ENCODE measurements at places on chromosomes 11 and 22.

- DNase-seq: no peak
Measured at GRCh38 chr11:95569207-95569606, 220.4 kb downstream of the FAM76B start.

GRCh38 chr22:47356511-47357011 lies 594.1 kb downstream of the TBC1D22A start:
- DNase-seq: no peak

- peak; percentile 99 for DNase-seq
Measured at GRCh38 chr11:73307323-73308002, 613 bp upstream of the ARHGEF17 start.

DNA sequence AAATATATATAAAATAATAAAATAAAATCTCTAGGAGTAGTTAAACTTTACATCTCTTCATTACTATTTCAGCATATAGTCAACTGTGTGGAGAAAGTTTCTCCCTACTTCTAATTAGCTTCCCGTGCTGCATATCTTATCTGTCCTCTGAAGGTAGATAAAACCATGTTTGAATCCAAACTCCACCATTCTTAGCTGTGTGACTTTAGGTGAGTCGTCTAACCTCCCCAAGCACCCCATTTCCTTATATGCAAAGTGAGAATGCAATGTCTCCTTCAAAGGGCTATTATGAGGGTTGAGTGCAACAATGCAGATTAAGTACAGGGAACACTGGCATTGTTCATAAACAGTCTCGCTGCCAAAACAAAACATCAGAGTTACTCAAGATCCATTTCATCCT lies 80.8 kb upstream of the DRD2 start:
- DNase-seq: no peak

- no peak for DNase-seq
Measured at GRCh38 chr11:44748606-44749005, 21.8 kb downstream of the TSPAN18 start.

DNA sequence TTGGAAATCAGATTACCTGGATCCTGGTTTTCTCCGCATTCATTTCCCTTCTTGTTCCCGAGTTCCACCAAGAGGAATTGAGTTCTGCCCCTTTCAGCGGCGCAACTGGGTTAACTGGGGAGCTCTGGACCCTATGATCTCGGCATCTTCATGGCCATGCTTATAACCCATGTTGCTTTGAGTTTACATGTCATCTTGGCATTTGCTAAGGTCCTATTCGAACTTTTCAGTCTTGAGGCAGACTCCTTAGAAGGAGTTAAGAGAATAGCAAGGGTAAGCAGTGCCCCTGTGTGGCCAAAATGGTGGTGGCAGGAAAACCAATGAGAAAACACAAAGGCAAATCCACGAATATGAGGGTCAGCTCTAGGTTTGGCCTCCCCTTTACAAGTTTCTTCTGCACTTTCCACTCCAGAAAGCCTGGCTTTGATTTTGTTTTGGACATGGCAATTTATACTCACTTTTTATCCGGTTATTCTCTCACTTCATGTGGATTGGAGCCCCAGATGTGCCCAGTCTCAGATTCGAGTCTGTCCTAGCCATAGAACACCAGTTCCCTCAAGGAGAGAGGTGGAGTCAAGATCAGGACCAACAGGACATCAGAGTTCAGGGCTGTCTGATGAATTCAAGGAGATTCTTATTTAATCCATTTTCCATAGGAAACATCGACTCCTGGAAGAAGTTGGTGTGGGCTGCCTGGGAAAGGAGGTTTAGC lies 55.3 kb upstream of the FBXO3 start:
- DNase-seq: peak; percentile 86

DNA sequence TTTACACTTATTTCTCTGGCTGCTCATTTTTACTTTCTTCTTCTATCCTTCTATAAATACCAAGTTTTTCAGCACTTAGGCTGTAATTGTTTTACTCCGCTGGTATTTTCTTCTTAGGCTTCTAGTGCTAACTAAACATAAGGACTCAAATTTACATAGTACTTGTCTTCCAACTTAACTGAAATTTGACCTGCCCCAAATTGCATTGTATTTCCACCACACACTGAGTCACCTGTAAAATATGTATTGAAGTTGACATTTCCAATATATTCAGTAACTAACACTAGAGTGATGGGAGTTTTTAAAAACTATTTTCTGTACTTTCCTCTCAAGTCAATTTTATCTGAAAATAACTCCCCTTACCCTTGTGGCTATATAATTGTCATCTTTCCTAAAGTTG lies 1794.1 kb upstream of the RAG2 start:
- no peak for DNase-seq

DNA sequence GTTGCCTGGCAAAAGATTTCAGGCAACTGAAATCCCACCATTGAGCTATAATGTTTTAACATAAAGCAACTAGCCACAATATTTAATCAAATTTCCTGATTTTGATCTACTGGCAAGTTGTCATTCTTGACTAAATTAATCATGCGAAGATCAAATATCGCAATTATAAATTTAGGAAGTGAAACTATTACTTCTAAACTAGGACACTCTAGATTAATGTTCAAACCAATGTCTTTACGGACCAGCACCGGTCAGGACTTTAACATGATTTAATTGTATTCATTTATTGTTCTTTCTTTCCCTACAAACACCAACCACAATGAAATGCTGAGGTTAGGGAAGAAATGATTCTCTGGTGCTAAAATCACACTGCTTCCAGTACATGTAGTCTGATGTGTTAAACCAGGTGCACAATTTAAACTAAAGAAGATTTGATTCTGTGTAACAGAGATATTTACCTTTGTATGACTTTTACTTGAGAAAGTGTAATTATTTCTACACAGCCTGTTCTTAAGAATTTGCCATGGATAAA lies 14.9 kb downstream of the GAS2 start:
- no peak for DNase-seq

DNA sequence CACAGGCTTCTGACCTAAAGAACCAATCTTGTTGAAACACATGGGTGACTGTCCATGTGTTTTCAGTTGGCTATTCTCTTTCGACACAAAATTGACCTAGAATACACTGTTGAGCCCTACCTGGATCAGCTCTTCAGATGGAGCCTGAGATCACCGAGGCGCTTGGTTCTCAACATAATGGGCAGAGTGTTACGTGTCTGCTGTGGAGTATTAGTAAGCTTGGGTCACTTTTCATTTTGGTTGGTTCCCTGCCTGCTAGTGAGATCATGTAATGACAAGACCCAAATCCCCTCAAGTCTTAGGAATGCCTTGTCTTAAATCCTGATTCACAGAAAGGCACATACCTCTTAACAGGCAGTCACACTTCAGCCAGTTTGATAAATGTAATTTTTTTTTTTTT lies 8.7 kb downstream of the MED19 start:
- DNase-seq: peak; percentile 14

GRCh38 chr11:47152126-47152952 lies 24.3 kb downstream of the ARFGAP2 start:
- no peak for DNase-seq

DNA sequence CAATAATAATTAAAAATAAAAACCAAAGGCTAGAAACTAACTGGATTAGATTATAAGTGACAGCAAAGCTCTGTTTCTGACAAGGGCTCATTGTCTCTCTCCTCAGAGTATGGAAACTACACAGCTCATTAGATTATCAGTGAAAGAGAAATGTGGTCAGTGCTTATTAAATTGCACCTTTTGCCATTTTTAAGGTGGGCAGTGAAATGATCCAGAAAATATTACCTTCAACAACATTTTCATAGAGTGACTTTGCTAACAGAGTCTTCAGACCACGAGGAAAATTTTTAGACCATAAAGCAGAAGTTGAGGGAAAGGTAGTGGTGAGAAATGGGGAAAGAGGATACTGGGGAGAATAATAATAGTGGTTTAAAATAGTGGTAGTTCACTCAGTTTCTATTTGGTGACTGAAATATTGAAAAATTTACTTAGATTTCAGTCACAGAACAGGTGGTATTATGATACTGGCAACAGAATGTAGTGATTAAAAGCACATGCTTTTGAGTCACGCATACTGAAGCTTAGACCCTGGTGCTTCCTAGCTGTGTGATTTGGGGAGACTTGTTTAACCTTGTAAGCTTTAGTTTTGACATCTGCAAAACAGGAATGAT lies 684.0 kb upstream of the CCDC90B start:
- DNase-seq: no peak

DNA sequence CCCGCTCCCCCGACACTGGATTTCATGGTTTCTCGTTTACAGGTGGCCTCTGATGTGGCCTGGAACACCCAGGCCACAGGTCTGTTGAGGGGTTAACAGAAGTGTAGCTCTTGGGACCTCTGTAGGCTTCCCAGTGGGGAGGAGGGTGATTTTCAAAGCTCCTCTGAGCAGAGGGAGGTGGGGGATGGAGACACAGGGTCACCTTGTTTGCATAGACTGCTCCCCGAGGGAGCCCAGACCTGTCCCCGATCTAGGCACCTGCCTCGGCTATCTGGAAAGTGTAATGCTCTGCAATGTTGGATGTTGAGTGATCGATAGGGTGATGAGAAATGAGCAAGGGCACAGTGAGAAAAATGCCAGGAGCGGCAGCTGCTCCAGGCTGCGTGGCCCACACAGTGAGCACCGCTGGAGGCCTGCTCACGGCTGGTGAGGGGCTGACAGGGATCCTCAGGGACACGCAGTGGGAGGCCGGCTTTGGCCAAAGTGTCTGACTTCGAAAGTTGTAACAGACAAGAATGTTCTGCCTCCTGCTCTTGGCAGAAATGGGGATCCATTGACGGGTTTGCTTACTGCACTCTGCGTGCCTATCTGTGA lies 594.1 kb downstream of the BRD1 start:
- no peak for DNase-seq

DNA sequence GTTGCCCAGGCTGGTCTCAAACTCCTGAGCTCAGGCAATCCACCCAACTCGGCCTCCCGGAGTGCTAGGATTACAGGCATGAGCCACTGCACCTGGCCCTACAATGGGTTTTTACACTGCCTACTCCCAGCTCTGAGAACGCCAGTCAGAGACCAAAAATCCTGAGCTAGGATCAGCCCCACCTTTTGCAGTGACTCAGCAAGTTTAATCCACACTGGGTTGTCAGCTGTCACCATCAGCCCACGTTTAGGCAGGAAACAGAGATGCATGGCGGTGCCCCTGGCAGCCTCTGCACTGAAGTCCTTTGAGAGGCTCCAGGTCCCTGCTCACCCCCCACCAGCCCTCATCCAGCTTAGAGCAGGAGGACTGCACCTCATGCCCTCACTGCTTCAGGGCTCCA lies 117.6 kb downstream of the ARHGAP8 start:
- DNase-seq: peak; percentile 64

- peak; percentile 77 for DNase-seq
Measured at GRCh38 chr11:45580399-45580798, 85.0 kb downstream of the CHST1 start.

- DNase-seq: no peak
Measured at GRCh38 chr11:64119700-64120099, 46.2 kb downstream of the MACROD1 start.

DNA sequence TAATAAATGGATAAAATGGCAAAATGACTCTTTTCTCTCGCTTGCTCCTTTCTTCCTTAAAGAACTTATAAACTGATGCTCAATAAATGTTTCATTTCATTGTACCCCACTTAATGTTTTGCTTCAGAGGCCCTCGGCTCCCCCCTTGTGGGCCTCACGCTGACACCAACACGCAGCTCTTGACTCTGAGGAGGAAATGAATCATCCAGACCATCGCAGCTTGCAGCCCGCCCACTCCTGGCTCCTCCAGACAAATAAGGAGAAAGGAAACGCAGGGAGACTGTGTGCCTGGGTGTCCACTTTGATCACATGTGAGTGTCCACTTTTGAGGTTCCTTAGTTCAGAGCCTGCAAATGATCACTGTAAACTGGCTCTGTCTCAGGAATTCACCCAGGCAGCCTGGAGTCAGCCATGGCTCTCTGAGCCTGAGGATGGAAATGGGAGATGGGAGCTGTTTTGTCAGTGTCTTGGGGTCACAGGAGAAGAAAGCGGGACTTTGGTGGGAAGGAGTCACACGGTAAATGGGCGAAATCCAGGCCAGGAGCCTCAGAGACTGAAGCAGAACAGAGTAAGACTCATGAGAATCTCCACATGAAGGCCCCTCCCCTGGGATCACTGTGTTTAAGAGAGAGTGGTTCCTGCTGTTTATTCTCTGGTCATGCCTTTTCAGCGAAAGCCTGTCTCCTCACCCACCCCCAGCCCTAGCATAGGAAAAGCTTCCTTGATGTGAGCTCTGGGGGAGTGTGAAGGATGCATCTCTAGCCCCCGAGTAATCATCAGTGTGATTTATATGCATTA lies 96.5 kb downstream of the CWC15 start:
- DNase-seq: peak; percentile 95

DNA sequence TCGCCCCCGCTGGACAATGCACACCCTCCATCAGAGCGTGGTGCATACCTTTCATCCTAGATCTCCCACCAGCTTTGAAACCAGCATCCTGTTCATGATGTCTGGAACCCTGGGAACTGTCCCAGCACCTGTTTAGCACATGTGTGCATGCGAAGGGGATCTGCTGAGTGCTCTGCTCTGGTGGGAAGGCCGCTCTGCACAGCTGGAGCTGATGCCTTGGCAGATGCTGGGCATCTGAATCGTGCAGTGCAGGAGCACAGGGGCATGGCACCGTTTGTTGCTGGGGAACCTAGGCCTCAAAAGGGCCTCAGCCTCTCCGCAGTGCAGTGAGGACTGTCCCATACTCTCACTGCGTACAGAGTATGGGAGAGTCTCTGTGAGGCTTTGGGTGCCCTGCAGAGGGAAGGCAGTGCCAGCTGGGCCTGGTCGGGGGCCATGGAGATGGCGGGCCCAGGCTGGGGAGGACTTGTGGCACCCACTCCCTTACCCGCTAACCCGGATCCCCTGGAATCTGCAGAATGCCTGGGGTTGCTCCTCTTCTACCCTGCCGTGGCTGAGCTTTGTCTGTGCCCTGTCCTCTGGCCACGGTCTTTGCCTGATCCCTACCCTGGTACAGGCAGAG lies 72.9 kb upstream of the ATXN10 start:
- no peak for DNase-seq

- DNase-seq: no peak
Measured at GRCh38 chr11:16779436-16779835, 41.0 kb downstream of the C11orf58 start.

GRCh38 chr22:35426801-35427140 lies 26.8 kb downstream of the MCM5 start:
- DNase-seq: no peak

DNA sequence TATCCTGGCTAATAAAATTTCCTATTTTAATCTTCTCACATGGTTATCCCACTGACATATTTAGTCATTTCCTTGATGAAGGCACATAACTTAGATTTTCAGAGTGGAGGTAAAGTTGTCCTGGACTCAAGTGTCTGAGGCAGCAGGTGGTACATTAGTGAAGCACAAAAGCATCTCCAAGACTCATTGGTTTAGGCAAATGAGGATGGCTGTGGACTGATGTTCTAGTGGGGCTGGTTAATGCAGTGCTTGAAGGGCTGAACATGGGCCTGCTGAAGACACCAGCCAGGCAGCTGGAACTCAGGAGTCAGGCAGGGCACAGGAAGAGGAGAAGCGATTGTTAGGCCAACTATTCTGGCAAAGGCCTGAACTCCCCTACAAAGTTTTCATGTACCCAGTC lies 76.3 kb upstream of the SESN3 start:
- no peak for DNase-seq

- DNase-seq: no peak
Measured at GRCh38 chr11:130388607-130389205, 39.7 kb downstream of the ADAMTS8 start.
